Stimulated activated CD4-positive, alpha-beta T cell treated with anti-CD3 and anti-CD28 coated beads, Interleukin-1b, Interleukin-23, amount 100 ng/mL, for 48 hours (primary cell): ENCODE measurements at places on chromosomes 2 and 18.

GRCh38 chr2:101476605-101477208, 1.8 kb upstream of the RFX8 start:
- DNase-seq, result no peak

- DNase-seq, result no peak
These were observed 9.7 kb downstream of the OXER1 start for GRCh38 chr2:42754021-42754775.

DNA sequence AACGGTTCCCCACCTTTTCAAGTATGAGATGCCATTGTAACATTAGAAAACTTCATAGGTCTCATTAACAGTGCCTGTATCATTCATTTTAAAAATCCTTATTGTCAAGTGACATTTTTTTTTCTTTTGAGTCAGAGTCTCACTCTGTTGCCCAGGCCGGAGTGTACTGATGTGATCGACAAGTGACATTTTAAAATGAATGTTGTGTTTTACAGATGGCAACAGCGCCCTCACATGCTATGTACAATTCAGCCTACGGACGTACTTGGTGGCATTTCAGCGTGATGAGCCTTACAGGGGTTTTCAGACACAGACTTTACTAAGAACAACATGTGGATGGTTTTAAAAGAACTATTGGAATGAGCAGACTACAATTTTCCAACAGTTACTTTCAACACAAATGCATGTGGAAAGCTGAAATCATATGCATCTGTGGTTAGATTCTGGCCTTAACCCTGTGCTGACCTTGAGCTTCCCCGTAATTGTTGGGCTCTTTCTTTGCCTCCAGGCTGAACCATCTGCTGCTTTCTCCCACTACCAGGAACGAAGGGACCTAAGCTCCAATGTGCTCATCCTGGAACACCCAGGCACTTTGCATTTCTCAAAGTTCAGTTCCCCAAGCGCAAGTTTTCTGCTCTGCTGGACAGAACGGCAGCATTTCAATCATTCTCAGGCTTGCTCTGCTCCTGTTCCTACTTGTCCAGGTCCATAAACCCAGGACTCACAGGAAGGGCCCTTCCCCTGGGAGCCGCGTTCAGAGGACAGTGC, 119.9 kb upstream of the NDUFV2 start:
- no peak for DNase-seq

GRCh38 chr2:20620696-20621365, 30.1 kb downstream of the HS1BP3 start:
- DNase-seq, result no peak

DNA sequence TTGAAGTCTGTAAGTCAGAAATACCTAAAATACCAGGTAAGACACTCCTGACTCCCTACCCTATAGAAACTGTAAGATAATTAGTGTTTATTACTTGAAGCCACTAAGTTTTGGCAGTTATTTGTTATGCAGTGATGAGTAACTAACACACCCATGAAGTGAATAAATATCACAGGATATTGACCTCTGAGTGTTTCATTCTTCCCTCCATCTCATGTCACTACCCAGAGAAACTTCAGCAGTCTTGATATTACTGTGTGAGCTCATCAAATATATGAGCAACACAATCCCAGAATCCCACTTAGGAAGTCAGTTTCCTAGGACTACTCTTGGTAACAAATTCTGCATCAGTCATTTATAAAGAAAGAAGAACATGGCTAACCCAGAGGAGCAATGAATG, 529.7 kb downstream of the FBXO15 start:
- no peak for DNase-seq

DNA sequence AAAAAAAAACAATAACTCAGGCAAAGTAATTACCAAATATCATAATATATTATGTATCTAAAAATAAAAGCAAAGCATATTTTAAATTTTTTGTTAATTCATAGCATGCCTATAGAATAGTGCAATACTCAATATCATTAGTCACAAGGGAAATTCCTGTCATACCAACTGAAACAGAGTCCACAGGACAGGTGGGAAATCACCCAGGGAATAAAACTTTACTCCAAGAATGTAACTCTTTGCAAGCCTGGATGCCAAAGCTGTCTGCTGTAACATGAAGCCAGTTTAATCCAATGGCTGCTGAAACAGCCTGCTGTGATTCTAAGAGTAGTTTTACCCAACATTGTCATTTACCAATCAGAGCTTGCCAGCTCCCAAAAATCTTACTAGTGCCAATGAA, 40.0 kb upstream of the SULT1C3 start:
- DNase-seq, result no peak

DNA sequence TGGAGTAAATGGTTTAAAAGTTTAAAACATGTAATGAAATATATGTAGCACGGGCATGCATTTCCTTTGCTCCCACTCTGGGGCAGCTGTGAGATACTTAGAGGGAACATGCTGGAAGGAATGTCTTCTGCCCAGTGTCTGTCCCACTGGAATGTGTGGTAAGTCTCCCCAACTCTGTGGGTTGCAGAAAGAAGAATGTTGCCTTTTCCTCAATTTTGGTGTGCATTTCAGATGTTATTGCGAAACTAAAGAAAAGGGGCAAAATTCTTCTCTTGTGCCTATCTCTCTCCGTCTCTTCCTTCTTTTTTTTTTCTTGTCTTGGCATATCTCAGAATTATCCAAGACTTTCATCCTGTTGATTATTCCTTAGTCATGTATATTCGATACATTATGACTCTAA, 201.1 kb downstream of the SH3RF3 start:
- DNase-seq, result no peak

- DNase-seq, result no peak
These were observed 48.0 kb downstream of the MTX2 start for GRCh38 chr2:176317199-176317598.

- no peak for DNase-seq
These were observed 36.3 kb downstream of the SLC35F5 start for GRCh38 chr2:113720167-113720566.

- no peak for DNase-seq
These were observed 8.9 kb downstream of the STAM2 start for GRCh38 chr2:152166633-152167032.
